Activated CD4-positive, alpha-beta T cell treated with anti-CD3 and anti-CD28 coated beads for 4 hours (primary cell): ENCODE measurements at places on chromosomes 7 and 10.

- DNase-seq: no peak
Observed at GRCh38 chr7:50509459-50509858, 55.7 kb downstream of the DDC start.

DNA sequence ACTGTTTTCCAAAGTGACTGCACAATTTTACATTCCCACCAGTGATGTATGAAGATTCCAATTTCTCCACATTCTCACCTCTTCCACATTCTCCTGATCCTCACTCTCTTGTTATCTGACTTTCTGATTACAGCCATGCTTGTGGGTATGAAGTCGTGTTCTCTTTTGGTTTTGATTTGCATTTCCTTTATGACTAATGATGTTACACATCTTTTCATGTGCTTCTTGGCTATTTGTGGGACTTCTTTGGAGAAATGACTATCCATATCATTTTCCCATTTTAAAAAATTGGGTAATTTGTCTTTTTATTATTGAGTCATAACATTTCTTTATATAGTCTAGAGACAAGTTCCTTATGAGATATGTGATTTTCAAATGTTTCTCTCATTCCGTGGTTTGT, 10.5 kb upstream of the GIMAP8 start:
- DNase-seq: no peak

- DNase-seq: no peak
Observed at GRCh38 chr7:142587578-142588191, 161.6 kb upstream of the PRSS1 start.

- no peak for DNase-seq
Observed at GRCh38 chr7:11701829-11702560, 130.0 kb downstream of the THSD7A start.

GRCh38 chr10:124516181-124516580, 54.6 kb downstream of the LHPP start:
- DNase-seq: no peak

DNA sequence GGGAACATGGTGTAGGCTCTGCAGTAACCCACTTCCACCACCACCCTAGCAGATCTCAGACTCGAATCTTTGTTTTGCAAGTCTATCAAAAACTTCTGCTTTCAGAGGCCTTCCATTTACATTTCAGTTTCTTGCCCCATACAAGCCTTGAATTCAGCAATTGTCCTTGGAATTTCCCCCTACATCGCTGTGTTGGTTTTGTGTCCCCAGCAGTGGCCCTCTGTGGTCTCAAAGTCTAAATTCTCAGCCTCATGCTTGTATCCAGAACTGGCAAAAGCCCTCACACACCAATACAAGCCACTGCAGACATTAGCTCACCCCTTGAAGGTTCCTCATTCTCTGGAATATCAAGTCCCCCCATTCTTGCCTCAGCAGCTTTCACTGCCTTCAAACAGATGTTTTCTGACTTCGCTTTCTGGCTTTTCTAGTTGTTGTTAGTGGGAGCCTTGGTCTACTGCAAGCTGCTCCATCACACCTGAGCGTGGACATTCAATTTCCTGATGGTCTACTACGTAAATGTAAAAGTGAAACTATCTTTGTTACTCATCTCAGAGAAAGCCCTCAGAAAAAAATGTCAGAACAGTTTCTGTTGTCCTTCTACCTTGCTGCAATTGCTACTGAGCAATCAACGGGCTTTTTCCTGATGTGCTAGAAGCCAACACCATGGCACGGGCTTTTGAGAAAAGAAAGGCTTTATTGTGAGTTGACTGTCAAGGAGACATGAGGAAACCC, 1.8 kb upstream of the NUB1 start:
- peak; percentile 14 for DNase-seq

GRCh38 chr10:77027576-77027975, 610.0 kb downstream of the KCNMA1 start:
- no peak for DNase-seq

GRCh38 chr10:19944911-19945663, 128.9 kb downstream of the PLXDC2 start:
- DNase-seq: no peak

DNA sequence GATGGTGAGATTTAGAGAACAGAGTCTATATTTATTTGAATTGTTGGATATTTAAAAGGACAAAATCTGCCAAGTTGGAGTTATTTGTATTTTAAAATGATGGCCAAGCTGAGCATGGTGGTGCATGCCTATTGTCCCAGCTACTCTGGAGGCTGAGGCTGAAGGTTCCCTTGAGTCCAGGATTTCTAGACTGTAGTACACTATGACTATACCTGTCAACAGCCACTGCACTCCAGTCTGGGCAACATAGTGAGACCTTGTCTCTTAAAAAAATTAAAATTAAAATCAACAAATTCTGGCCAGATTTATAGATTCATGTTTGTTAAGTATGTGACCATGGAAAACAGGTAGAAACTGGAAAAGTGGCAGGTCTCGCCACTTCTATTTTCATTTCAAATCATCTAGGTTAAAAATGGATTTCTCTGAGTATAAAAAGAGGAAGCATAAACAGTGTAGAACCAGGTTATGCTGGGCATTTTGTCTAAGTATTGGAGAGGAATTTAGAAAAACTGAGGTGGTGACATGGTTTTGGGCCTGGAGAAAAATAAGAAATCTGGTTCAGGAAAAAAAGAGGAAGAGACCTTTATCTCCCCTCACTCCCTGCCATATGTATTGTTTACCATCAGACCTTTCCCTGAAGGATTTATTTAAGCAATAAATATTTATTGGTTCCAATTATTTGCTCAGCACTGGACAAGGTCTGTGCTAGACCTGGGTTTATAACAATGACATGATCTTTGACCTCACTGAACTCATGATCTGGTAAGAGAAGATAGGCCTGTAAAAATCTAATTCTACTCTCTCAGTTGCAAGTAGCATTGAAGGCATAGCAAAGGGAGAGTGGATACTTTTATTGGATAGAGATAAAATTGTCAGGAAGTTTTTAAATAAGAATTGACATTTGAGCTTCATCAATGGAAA, 134.2 kb downstream of the TSPAN12 start:
- no peak for DNase-seq

GRCh38 chr10:6119962-6120361, 31.1 kb downstream of the RBM17 start:
- no peak for DNase-seq

GRCh38 chr7:132117636-132118035, 458.6 kb downstream of the PLXNA4 start:
- DNase-seq: no peak

DNA sequence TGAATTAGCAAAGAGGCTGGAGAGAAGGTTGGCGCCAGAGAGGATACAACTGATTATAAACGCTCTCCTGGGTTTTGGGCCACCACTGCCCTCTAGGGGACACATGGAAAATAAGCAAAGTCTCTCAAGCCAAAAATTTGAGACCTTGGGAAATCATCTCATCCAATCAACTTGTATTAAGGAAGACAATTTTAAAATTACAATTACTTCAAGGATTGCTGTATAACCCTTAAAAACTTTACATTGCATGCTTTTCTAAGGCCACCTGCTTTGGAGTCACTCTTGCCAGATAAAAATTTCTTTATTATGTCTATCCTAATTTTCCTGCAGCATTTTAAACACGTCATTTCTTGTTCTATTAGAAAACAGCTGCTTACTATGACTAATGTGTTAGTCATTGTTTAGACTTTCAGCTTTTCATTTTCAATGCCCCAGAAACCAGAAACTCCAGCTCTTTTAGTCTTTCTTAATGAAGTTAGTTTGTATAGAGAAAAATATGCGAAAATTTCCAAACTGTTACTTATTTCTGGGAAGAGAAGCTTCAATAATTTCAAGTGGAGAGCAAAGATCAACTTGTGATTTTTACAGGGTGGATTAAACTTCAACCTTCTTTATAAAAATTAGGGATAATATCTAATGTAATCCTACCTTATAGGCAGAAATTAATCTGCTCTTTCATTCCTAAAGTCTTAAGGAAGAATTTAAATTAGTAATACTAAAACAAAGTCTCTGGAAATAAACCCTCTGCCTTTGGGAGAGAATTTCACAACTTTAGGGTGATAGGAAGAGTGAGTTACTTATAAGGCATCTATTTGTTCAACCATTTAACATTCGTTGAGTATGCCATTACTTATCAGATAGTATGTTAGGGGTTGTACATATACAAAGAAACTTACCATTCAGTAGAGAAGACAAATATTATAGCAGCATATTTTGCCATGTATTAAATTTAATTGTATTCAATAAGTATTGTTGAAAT, 20.6 kb upstream of the RHOBTB1 start:
- peak; percentile 42 for DNase-seq

GRCh38 chr7:107166736-107167426, 1.9 kb upstream of the HBP1 start:
- no peak for DNase-seq

- DNase-seq: no peak
Observed at GRCh38 chr10:129958629-129959543, 5.2 kb downstream of the EBF3 start.

DNA sequence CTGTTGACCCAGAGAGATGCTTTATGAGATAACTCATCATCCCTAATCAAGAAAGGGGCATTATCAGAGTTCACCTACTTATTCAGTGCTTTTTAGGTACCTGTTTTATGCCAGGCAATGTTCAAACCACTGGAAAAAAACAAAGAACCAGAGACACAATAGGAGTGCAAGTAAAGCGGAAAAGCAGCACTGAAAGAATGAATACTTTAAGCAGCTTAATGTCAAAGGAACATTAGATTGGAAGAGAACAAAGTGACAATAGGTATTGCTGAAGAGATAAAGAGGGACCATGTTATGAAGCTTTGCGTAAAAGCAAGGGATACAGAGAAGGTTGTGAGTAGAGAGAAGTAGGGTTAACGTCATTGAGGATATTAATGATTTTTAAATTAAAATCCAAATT, 11.3 kb downstream of the DGKB start:
- DNase-seq: no peak

DNA sequence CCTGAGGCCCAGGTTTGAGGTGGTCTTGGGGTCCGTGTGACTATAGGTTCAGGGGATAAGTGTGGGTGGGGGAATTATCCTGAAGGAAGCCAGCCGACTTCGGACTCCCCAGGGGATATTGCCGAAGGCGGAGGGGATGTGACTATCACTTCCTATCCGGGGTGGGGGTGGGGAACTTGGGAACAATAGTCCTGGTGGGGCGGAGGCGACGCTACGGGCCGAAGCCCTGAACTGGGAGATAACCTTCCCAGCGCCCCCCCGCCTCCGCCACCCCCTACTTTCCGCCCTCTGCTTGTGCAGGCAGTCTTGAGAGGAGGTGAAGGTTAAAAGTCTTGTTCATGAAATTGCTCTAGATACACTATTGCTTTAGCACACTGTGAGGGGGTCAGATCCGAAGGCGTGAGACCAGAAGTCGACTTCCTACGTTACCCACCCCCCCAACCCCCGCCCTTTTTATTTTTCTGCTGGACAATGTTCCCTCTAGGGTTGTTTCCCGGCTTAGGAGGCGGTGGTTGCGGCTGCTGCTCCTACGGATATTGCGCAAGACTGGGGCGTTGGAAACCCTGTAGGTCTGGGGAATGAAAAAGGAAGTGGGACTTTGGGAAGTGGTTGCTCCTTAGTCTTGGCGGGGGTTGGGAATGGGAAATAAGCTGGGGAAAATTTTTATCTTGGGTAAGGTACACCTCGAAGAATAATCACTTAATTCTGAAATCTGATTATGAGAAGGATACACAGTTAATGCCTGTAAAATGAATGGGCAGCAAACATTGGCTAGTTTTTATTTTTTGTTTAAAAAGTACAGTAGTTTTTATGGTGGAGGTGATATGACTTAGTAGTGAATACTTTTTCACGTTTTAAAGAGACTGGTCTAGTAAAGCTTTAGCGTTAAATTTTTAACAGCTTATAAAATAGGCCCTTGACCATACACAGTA, 1.5 kb downstream of the PTPN12 start:
- DNase-seq: peak; percentile 18

GRCh38 chr7:155282671-155283070, 15.0 kb upstream of the INSIG1 start:
- DNase-seq: no peak

- DNase-seq: no peak
Observed at GRCh38 chr10:59666310-59666709, 43.3 kb downstream of the SLC16A9 start.

DNA sequence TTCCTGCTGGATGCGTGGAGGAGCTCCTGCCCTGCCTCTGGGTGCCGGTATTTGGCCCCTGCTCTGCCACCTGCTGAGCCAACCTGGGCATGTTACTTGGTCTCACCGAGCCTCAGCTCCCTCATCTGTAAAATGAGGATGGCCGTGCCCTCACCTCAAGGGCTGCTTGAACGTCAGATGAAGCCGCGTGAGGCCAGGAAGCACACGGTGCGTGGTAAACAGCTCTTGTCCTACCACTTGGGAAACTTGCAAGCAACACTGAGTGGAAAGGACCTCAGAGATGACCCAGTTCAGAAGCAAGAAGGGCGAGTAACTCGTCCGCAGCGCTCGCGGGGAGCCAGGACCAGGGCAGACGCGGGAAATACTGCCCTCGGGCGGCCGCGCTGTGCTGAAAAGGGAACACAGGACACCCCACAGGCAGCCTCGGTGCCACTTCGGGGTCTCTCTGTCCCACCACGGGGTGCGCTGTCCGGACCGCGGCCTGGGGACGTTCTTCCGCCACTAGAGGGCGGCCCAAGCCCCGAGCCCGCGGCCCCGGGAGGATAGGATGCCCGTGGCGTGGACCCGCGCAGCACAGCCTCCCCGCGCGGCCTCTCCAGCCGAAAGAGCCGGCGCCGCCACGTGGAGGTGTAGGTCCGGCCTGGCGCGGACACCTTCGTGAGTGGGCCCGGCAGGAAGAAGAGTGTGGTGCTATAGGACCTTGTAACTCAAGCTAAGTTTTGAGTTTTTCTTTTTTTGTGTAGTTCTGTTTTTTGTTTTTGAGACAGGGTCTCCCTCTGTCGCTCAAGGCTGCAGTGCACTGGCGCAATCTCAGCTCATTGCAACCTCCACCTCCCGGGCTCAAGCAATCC, 94.1 kb downstream of the PRKAG2 start:
- peak; percentile 65 for DNase-seq

DNA sequence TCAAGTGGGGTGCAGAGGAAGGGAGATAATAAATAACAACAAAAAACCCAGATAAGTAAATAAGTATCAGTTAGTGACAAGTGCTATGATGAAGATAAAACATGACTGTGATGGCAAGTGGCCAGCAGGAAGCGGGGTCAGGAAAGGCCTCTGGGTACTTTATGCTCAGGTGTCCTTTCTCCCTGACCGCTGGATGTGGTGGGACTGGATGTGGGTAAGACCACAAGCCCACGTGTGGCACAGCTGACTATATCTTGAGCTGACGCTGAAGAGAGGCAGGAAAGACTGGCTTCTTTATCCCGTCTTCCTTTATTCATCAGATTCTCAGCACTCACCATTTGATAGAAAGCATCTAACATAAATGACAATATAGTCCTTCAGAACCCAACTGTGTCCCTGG, 87.8 kb downstream of the CREB5 start:
- no peak for DNase-seq

DNA sequence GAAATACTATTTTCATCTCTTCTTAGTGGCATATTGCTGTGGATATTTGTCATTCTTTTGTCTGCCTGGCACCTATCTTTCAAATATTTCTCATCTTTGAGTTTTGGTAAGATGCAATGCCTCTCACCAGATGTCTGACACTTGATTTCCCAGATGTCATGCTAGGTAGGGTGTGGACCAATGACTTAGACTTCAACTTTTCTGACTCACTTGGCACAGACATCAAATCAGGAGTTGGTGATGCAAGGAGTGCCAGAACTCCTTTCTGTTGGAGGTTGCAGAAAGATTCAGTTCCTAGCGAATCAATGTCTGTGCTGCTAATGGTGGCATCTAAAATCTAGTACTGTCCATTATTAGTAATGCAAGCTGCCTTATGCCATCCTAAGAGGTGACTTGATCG, 216.9 kb upstream of the FERD3L start:
- no peak for DNase-seq
